ENCODE measurements at places on chromosomes 5 and 9. TPM values are rescaled to one million over a fixed set of nuclear protein-coding genes. Genes with fewer than 3 reads are reported as not detected.

C5orf58 gene
- not detected for total RNA-seq

NIPBL gene
- 67.8 TPM for total RNA-seq

PCDHGA6 gene
- 6.4 TPM for total RNA-seq

PCDHB15 gene
- total RNA-seq: 3.2 TPM

DNA sequence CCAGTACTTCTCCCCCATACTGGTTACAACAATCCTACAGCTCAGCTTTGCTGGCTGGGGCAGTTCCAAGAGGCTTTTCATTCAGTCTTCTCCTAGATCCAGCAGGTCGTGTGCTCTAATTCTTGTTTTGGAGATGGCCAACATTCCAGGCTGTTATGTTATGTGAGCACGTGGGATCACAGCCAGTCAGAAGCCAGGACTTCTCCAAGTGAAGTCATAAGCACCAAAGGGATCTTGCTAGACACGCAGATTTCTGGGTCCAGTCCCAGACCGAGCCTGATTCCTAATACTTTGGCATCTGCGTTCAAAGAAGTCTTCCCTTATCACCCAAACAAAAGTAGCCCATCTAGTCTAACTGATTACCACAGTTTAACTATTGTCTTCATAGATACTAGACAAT lies 1.4 kb upstream of the LARP1 start:
- no peaks in the 10 kb centered on the region for H3K36me3 ChIP-seq
- DNase-seq: peak; percentile 96
- H3K27ac ChIP-seq: peak overlapping the region; percentile 98
- H3K27me3 ChIP-seq: no peaks in the 10 kb centered on the region
- peak overlapping the region; percentile 51 for H3K4me3 ChIP-seq

- no peak overlapping the region for H3K4me3 ChIP-seq
- no peaks in the 10 kb centered on the region for H3K36me3 ChIP-seq
- no peaks in the 10 kb centered on the region for H3K27me3 ChIP-seq
- no peak overlapping the region for H3K27ac ChIP-seq
- no peaks in the 10 kb centered on the region for H3K4me1 ChIP-seq
- no peak for DNase-seq
These were observed 190.1 kb downstream of the TMEM232 start for GRCh38 chr5:110536120-110537115.

DNA sequence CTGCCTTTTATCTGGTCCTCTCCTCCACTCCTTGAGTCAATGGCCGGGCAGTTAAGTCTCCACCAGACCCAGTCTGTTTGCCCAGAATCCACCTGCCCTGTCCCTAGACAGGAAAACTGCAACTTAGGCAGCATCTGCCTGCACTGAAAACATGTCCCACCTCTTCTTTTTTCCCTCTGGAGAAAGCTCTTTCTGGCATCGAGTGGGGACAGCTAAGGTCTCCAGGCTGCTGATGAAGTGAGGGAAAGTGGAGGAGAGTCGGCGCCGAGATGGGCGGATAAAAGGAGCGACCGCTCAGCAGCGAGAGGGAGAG lies 243 bp upstream of the SHISAL2B start:
- no peak for DNase-seq
- H3K36me3 ChIP-seq: no peaks in the 10 kb centered on the region
- no peak overlapping the region for H3K4me3 ChIP-seq
- H3K27me3 ChIP-seq: no peaks in the 10 kb centered on the region
- H3K4me1 ChIP-seq: peaks cover 10% of the 10 kb centered on the region
- no peak overlapping the region for H3K27ac ChIP-seq

- no peak overlapping the region for H3K4me3 ChIP-seq
- no peaks in the 10 kb centered on the region for H3K36me3 ChIP-seq
- H3K27ac ChIP-seq: no peak overlapping the region
- DNase-seq: no peak
- H3K4me1 ChIP-seq: no peaks in the 10 kb centered on the region
These were observed 35.1 kb upstream of the NTNG2 start for GRCh38 chr9:132126680-132127236.

IL13 gene
- total RNA-seq: not detected

ANGPTL2 gene
- total RNA-seq: 65.8 TPM

DNA sequence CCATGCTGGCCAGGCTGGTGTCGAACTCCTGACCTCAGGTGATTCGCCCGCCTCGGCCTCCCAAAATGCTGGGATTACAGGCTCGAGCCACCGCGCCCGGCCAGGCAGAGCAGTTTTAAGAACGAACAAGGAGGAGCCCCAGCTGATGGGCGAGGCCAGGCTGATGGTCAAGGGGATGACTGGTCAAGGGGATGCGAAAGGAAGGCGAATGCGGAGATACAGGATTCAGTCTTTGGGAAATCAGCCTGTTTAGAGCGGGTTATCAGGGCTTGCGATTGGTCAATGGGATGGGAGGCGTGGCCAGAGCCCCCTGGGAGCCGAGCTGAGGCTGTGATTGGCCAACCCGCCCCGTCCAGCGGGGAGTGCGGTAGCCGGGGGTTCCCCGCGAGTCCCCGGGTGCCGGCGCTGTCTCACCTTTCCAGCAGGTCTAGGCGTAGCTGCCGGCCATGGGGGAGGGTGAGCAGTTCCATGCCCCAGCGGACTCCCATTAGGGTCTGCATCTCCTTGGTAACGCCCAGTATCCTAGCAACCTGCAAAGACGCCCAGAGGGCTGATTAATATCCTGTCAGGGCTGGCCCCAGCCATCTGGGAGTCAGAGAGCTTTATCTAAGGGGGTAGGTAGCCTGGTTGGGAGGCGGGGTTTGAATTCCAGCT lies 7.5 kb upstream of the TOR2A start:
- peak overlapping the region; percentile 88 for H3K27ac ChIP-seq
- no peaks in the 10 kb centered on the region for H3K36me3 ChIP-seq
- H3K4me1 ChIP-seq: peaks cover 23% of the 10 kb centered on the region
- H3K27me3 ChIP-seq: no peaks in the 10 kb centered on the region
- peak overlapping the region; percentile 27 for H3K4me3 ChIP-seq

GRCh38 chr5:6236858-6237481 lies 141.4 kb downstream of the MED10 start:
- no peak overlapping the region for H3K4me3 ChIP-seq
- peak; percentile 56 for DNase-seq
- H3K4me1 ChIP-seq: no peaks in the 10 kb centered on the region
- H3K27me3 ChIP-seq: no peaks in the 10 kb centered on the region

SH2D3C gene
- total RNA-seq: 19.6 TPM

NR5A1 gene
- total RNA-seq: 1.2 TPM

GRCh38 chr5:54722846-54723433 lies 205.4 kb downstream of the SNX18 start:
- H3K4me1 ChIP-seq: peaks cover 17% of the 10 kb centered on the region
- no peak overlapping the region for H3K4me3 ChIP-seq
- H3K36me3 ChIP-seq: no peaks in the 10 kb centered on the region
- no peak for DNase-seq

TMEFF1 gene
- total RNA-seq: not detected

DNA sequence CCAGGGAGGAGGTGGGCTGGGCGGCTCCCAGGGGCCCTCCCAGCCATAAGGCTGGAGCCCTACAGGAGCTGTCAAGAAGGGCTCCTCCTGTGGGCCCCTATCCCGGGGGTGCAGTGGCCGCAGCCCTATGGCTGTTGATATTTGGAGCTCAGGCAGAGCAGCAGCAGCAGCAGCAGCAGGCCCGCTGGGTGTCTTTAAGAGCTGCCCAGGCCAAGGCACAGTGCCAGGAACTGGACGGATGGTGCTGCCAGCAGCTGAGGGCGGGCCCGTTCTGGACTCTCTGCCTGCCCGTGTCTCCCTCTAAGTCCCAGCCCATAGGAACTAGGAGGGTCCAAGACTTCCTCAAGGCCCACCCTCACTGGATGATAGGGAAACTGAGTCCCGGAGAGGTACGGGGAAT lies 3.6 kb downstream of the AK1 start:
- H3K36me3 ChIP-seq: no peaks in the 10 kb centered on the region
- H3K27me3 ChIP-seq: no peaks in the 10 kb centered on the region
- H3K4me3 ChIP-seq: no peak overlapping the region
- H3K27ac ChIP-seq: peak overlapping the region; percentile 89
- peaks cover 63% of the 10 kb centered on the region for H3K4me1 ChIP-seq
- no peak for DNase-seq

DNA sequence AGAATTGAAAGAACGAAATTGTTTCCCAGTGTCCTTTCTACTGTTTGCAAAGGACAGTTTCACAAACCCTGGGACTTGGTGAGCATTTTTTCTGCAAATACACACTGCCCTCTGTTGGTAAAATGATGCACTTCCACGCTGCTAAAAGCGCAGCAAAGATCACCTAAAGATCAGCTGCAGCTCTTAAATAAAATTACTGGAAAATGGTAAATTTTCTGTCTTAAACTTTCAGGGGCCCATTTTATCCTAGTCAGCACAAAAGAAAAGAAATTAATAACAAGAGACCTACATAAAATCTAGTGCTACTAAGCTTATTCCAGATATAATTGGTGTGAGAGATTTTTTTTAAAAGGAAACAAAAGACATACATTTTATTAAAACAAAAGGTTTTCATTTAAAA lies 566.0 kb downstream of the CAAP1 start:
- H3K36me3 ChIP-seq: no peaks in the 10 kb centered on the region
- no peaks in the 10 kb centered on the region for H3K27me3 ChIP-seq
- H3K4me3 ChIP-seq: no peak overlapping the region
- no peak overlapping the region for H3K27ac ChIP-seq
- no peak for DNase-seq
- no peaks in the 10 kb centered on the region for H3K4me1 ChIP-seq

GRCh38 chr9:84955155-84955554 lies 285.6 kb downstream of the NTRK2 start:
- peaks cover 6% of the 10 kb centered on the region for H3K4me1 ChIP-seq
- no peak overlapping the region for H3K4me3 ChIP-seq
- DNase-seq: no peak
- no peak overlapping the region for H3K27ac ChIP-seq
- no peaks in the 10 kb centered on the region for H3K36me3 ChIP-seq
- H3K27me3 ChIP-seq: no peaks in the 10 kb centered on the region

- H3K27ac ChIP-seq: no peak overlapping the region
- no peaks in the 10 kb centered on the region for H3K27me3 ChIP-seq
- H3K4me3 ChIP-seq: no peak overlapping the region
These were observed 34.3 kb upstream of the NR3C1 start for GRCh38 chr5:143437666-143438273.

LCN10 gene
- 8.3 TPM for total RNA-seq

WDR38 gene
- total RNA-seq: not detected

- no peak overlapping the region for H3K4me3 ChIP-seq
- no peak overlapping the region for H3K27ac ChIP-seq
- H3K36me3 ChIP-seq: no peaks in the 10 kb centered on the region
- no peaks in the 10 kb centered on the region for H3K27me3 ChIP-seq
These were observed 486.8 kb downstream of the PSAT1 start for GRCh38 chr9:78783743-78784142.

PCA3 gene
- not detected for total RNA-seq

PCDHB8 gene
- 0.25 TPM for total RNA-seq

GRCh38 chr5:174291162-174291561 lies 245.7 kb downstream of the NSG2 start:
- no peaks in the 10 kb centered on the region for H3K27me3 ChIP-seq
- no peak for DNase-seq
- no peak overlapping the region for H3K4me3 ChIP-seq
- no peaks in the 10 kb centered on the region for H3K4me1 ChIP-seq
- no peak overlapping the region for H3K27ac ChIP-seq

GRCh38 chr9:6941501-6941900 lies 183.7 kb downstream of the KDM4C start:
- no peak for DNase-seq
- H3K27me3 ChIP-seq: no peaks in the 10 kb centered on the region
- no peak overlapping the region for H3K4me3 ChIP-seq
- peaks cover 34% of the 10 kb centered on the region for H3K4me1 ChIP-seq

DNA sequence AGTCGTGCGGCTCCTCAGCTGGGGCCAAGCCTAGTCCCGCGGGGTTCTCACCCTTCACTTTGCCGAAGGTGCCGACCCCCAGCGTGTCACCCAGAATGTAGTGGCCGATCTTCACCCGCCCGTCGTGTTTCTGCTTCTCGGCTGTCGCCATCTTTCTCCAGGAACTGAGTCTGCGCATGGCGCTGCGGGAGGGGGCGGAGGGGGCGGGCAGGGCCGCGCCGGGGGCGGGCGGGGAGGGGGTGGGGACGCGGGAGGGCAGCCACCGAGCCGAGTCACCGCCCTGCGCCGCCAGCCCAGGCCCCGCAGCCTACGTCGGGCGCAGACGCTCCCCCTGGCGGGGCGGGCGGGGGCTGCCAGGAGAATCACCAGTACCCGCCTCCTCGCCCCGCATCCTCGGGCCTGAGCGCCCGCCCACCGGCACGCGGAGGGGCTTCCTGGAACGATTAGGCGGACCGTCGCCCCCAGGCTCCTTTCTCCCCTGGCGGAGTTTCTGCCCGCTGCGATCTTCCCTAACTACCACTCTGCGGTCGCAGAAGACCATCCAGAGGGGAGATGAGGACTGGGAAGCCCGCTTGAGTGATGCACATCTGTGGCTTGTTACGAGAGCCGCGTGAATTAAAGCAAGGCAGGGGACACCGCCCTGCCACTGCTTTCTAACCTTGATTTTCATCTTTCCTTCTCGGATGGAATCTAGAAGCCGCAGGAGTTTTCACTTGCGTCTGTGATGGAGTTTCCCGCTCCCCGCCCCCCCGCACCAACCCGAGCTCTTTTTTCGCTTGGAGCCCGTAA lies at the start of gene PRKAA1:
Gene PRKAA1, minus strand, starts transcription at position 363 of the 789 bp plus-strand sequence. Its CDS starts 185 bp downstream, at position 178.
- no peaks in the 10 kb centered on the region for H3K27me3 ChIP-seq
- H3K27ac ChIP-seq: peak within 1 kb of the TSS; percentile 98
- H3K4me1 ChIP-seq: peaks cover 48% of the 10 kb centered on the region
- no peaks in the 10 kb centered on the region for H3K36me3 ChIP-seq

DNA sequence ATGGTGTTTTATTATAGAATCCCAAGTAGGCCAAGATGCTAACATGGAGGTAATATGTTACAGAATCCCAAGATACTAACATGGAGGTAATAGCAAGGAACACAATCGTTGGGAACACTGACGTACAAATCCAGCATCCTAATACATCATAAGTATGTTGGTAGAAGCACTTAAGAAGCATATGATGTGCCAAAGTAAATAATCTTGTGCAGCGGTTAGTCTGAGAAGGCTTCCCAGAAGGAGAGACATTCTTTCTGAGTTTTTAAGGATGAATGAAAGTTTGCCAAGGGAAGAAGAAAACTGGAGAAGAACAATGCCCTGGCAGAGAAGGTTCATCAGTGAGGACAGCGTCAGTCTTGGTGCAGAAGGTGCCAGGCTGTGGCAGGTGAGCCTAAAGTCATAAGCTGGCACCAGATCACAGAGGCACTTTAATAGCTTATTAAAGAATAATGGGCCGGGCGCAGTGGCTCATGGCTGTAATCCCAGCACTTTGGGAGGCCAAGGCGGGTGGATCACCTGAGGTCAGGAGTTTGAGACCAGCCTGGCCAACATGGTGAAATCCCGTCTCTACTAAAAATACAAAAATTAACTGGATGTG lies 294.5 kb upstream of the PIK3R1 start:
- DNase-seq: no peak
- H3K4me1 ChIP-seq: no peaks in the 10 kb centered on the region
- H3K4me3 ChIP-seq: no peak overlapping the region
- no peaks in the 10 kb centered on the region for H3K36me3 ChIP-seq
- no peak overlapping the region for H3K27ac ChIP-seq

GLT6D1 gene
- not detected for total RNA-seq

Measured in vagina (tissue), 2 donors.